ENCODE measurements at places on chromosomes 3 and 15.

DNA sequence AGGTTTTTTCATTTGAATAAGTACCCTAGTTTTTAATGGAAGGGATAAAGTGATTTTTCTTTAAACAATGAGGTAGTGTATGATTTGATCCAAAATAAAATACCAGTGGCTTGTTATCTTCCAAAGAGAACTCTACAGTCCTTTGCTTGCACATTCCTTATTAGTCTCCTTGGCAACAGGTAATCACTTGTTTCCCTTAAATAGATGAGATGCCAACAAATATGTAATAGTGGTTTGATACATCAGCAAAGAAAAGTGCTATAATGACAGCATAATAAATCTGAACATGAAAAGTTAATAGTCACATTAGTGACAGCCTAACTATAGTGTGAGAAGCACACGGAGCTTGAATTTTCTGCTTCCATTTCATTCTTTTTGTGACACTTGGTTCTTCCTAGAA is 360.2 kb downstream of the ZNF385D start:
- DNase-seq = no peak

- no peak for DNase-seq
Observed at GRCh38 chr3:127495821-127496655, 94.5 kb downstream of the TPRA1 start.

DNA sequence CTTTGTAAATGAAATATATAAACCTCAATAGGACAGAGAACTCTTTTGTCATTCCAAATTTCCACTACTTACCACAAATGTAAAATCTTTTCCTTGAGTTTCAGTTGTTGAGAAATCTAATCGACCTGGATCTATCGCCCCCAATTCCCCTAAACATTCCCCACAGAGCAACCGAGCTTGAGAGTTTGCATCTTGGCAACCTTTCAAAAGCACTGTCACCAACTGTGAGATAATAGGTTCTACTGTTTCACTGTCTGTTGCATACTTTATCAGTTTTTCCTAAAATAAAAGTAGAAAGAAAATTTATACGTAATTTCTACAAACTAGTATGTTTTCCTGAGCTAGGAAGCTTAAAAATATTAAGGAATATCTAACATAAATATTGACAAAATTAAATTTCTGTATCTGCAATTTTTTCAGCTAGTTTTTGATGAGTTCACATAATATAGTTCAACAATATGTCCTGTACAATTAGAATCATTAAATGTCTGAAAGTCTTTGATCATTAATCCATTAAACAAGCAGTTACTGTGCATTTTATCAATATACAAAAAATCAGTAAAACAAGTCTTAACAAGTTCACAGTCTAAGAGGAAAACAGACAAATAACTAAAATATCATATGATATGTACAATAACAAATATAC is 54.5 kb downstream of the ATR start:
- no peak for DNase-seq

DNA sequence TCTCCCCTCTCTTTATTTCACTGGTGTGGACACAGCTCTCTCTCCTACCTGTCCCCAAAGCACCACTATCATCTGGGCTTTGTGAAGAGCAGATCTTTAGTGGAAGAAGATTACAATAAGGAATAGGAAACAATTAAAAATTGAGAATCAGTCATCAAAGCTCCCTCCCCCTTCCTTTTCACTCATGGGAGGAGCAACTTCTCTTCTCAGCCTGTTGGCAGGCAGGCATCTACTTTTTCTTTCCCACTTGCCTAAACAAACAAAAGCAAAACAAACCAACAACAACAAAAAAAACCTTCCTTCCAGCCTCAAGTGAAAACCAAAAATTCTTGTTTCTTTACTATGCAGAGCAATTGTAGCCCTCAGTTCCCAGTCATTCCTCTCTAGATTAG is 125.5 kb upstream of the BHLHE40 start:
- DNase-seq = no peak

DNA sequence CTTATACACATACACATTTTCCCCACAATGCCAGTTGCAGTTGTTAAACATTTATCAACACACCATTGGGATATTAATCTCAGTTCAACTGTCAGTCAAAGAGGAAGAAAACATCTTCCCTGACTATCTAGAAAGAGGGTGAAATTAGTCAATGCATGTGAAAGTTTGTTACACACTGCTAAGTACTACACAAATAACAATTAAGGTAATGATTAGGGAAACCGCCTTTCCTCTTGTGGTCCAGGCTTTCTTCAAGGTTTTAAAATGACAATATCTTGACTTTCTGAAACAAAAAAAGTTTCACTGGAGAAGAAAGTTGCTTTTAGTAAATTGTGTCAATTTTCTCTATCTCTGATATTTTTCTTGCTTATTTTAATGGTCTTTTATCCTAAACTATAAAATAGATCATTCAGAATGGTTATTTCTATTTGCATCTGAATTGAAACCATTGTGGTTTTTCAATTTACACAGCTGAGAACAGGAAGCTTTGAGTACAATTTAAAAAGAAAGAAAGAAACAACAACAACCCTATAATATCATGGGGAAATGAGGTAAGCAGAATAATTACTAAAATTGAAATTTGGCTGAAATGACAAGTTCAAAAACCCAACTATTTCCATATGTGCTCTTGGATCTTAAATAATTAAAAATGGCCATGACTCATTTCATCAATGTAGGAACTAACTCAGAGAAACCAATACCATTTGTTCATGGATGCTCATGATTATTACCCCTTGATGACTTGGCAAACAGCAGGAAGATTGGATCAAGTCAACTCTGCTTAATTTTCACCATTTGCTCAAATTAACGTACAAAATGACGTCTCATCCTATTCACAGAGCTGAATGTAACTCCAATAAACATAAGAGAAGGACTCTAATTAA is 31.7 kb downstream of the GPR149 start:
- DNase-seq = no peak

DNA sequence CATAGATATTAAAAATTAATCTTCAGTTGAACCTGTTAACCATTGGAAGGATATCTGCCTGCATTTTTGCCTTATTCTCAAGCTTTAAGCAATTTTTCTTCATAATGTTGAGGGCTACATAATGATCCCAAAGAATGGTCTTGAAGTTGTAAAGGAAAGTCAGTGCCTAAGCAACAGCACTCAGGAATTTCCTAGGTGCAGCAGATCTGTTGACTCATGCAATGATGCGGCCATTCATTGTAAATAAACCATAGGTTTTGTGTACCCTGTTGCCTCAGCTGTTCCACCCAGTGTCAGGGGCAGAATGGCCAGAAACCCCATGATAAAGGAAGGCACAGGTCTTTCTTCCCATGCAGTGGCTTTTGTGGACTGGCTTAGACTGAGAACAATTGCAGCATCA is 78.4 kb upstream of the TRIM42 start:
- no peak for DNase-seq

GRCh38 chr15:73578026-73578425 is 55.2 kb downstream of the NPTN start:
- DNase-seq = no peak

DNA sequence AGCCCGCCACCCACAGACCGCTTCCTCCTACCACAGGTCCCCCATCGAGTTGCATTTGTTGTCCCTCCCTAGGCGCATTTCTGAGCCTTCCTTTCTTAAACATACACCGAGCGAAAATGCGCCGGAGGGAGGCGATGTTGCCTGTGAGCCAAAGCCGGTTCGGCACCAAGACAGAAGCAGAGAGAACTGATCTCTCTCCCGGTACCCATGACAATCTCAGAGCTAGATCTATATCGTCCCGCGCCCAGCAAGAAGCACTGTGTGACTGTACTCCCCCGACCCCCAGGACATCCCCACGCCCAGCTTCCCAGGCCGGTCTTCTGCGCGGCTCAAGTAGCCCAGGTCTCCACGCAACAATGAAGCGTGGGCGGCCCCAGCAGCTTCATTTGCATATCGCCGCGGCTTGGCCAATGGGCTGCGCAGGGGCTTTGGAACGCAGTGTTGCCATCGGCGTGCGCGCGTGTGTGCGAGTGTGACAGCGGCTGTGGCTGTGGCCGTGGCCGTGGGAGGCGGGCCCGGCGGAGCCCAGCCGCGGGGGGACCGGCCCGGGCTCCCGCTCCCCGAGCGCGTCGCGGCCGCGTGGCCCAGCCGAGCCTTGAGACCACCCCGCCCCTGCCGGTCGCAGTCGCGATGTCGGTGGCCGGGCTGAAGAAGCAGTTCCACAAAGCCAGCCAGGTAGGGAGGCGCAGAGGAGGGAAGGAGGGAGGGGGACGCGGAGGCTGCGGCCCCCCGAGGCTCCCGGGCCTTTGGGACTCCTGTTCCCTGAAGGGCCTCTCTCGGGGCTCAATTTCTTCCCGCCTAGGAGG is at the start of gene SH3GL3:
TSS of gene SH3GL3 (plus strand) at position 438 of the 806 bp plus-strand sequence. CDS start at position 631, 193 bp downstream.
- peak; percentile 81 for DNase-seq

DNA sequence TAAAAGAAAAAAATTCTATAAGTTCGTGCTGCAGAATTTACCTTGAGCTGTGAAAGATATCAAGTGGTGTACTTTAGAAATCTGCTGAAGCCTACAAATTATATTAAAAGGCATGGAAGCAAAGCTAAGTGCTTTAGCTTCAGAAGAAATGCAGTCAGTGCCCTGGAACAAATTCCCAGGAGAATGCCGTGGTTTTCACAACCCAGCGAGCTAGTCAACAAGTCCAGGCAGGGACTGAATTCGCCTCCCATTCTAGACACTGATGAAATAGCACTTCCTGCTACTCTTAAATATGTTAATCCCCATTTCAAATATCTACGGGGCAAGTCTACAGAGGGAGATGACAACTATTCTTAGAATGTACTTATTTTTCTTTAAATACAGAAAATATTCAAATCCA is 326.4 kb upstream of the IGF1R start:
- DNase-seq = no peak

- no peak for DNase-seq
Observed at GRCh38 chr3:193805448-193805847, 212.4 kb downstream of the OPA1 start.

- DNase-seq = no peak
Observed at GRCh38 chr3:141346839-141347238, 21.5 kb upstream of the ZBTB38 start.

DNA sequence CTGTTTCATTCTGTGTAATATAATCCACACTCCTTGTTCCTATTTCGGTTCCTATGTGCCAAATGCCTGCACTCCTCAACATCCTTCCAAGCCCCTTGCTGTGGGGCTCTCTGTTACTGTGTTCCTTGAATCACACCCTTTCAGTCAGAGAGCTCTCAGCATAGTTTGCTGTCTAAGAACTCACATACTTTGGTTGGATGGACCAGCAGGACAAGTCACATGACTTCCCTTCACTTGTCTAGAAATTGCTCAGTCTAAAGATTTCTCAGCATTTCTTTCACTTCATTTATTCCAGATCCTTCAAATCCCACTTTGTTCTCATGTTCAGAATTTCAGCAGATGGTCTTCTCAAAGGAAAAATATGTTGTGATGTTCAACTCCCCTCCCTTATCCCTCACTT is 203.5 kb upstream of the PFN2 start:
- DNase-seq = no peak

- DNase-seq = no peak
Observed at GRCh38 chr15:40584191-40584590, 9.9 kb upstream of the KNL1 start.

- DNase-seq = no peak
Observed at GRCh38 chr3:36842275-36842674, 77.9 kb upstream of the DCLK3 start.

DNA sequence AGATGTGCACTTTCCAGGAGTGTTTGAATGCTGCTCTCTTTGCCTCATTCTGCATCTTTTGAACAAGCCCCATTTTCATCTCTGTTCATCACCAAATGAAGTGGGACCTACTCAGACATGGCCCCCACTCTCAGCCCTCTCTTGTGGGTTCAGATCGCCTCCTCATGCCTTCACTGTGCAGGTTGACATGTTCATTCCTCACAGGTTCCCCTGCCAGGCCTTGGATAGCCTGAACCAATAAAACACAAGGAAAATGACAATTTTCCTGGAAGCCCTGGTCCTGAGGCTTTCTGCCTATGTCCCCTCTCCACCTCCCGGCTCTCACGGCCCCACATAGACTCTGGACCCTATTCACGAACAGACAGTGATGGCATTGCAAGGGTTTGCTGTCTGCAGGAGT is 17.7 kb downstream of the KLF15 start:
- peak; percentile 25 for DNase-seq

GRCh38 chr3:106120356-106120755 is 251.5 kb upstream of the CBLB start:
- DNase-seq = no peak

GRCh38 chr15:85615930-85616329 is 178.8 kb downstream of the KLHL25 start:
- DNase-seq = no peak

- DNase-seq = no peak
Observed at GRCh38 chr3:110027446-110028080, 690.2 kb upstream of the DPPA4 start.

- no peak for DNase-seq
Observed at GRCh38 chr15:88267720-88268119, 11.2 kb upstream of the NTRK3 start.

DNA sequence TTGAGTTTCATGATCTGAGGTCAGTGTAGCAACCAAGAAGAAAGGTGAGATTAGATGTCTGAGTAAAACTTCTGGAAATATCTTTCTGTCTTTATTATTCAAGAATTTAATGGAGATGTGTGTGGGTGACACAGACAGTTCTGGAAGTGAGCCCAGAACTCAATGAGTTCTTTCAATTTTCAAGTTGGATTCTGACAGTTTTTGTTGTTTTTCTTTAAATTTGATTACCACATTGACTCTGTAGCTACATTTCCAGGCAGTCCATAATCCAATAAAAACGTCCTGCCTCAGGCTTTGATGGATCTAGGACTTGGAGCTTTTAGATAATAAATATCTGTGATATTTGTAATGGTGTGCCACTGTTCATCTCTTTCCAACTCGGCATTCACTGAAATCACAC is 3.9 kb upstream of the PARP14 start:
- DNase-seq = no peak

- no peak for DNase-seq
Observed at GRCh38 chr15:60003243-60004008, 685 bp upstream of the FOXB1 start.

GRCh38 chr3:14397531-14397930 is 4.9 kb upstream of the SLC6A6 start:
- no peak for DNase-seq

GRCh38 chr3:141059816-141060215 is 8.7 kb downstream of the SPSB4 start:
- peak; percentile 13 for DNase-seq

GRCh38 chr3:81005992-81006391 is 755.5 kb downstream of the GBE1 start:
- DNase-seq = no peak

GRCh38 chr15:91040856-91041255 is 18.5 kb upstream of the VPS33B start:
- no peak for DNase-seq

- no peak for DNase-seq
Observed at GRCh38 chr3:88595026-88595425, 445.3 kb downstream of the C3orf38 start.

- DNase-seq = no peak
Observed at GRCh38 chr15:67892559-67893377, 52.9 kb upstream of the RNU6-1 start.

GRCh38 chr15:77753281-77753873 is 120.7 kb upstream of the LINGO1 start:
- DNase-seq = no peak

DNA sequence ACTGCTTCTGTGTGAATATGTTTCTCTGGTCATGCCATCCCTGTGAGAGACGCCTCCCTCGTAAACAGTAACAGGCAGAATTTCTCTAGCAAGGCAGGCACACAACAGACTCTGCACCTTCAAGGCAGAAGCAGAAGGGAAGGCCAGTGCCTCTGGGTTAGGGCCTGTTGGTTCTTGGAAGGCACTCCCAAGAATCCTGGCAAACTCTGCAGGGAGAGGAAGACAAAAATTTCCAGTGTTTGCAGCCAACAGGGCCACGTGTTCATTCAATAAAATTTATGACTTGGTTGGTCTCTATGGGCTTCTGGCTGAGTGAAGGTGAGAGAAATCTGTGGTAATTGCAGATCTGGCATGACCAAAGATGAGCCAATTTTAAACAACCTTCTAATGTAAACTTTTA is 39.3 kb downstream of the NFKBIZ start:
- DNase-seq = no peak
